Karpas-422 (cell line): ENCODE measurements at places on chromosomes 1 and 21. TPM values are rescaled to one million over a fixed set of nuclear protein-coding genes. Genes with fewer than 3 reads are reported as not detected.

ERICH3 gene
- 0.04 TPM in 1 of 2 replicates, not detected in the other for total RNA-seq

OR2T33 gene
- total RNA-seq = not detected in 2 replicates

SERTAD4 gene
- total RNA-seq = not detected in 2 replicates

CCDC185 gene
- total RNA-seq = not detected in 2 replicates

TSTD1 gene
- total RNA-seq = 16.0 and 32.3 TPM in 2 replicates

LCE2C gene
- total RNA-seq = not detected in 2 replicates

C1orf141 gene
- not detected in 2 replicates for total RNA-seq

LUZP1 gene
- 1.5 and 1.6 TPM in 2 replicates for total RNA-seq

C1QB gene
- not detected in 2 replicates for total RNA-seq

DNA sequence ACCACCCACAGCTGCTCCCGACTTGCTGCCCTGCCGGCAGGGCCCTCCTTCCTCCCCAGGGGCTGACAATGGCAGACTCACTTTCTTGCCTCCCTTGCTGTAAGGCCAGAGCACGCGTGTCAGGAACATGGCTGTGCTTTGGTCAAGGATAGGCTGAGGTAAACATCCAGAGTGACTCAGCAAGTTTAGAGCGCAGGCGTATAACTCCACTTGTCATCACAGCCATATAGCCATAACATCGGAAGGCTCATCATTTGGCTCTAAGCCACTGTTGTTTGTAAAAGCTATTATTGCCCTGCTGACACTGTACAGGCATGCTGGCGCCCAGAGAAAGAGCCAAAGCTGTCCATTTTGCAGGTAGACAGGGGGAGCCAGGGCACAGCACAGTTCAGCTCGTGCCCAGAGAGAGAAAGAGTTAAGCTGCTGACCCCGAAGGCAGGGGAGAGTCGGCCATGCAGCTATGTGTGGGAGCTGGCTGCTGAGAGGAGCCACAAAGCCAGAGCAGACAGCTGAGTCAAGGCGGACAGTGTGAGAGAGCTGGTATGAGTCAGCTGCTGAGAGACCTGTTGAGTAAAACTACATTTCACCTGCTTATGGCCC lies 60.6 kb downstream of the GNG4 start:
- H3K4me3 ChIP-seq = no peak overlapping the region
- H3K27me3 ChIP-seq = no peaks in the 10 kb centered on the region
- no peaks in the 10 kb centered on the region for H3K4me1 ChIP-seq
- DNase-seq = no peak
- H3K36me3 ChIP-seq = no peaks in the 10 kb centered on the region
- no peak overlapping the region for H3K27ac ChIP-seq

- no peak overlapping the region for H3K27ac ChIP-seq
- no peaks in the 10 kb centered on the region for H3K27me3 ChIP-seq
Measured at GRCh38 chr1:29279951-29280391, 43.6 kb downstream of the PTPRU start.

- peaks cover 18% of the 10 kb centered on the region for H3K4me1 ChIP-seq
- H3K4me3 ChIP-seq = no peak overlapping the region
- H3K27me3 ChIP-seq = no peaks in the 10 kb centered on the region
- peaks cover 2% of the 10 kb centered on the region; the same call in 1 of the 2 replicates for H3K36me3 ChIP-seq
Measured at GRCh38 chr1:41101076-41101475, 79.6 kb upstream of the SLFNL1 start.

GRCh38 chr1:37147392-37147831 lies 113.1 kb upstream of the GRIK3 start:
- no peaks in the 10 kb centered on the region for H3K36me3 ChIP-seq
- DNase-seq = no peak
- H3K4me1 ChIP-seq = peaks cover 4% of the 10 kb centered on the region
- H3K27ac ChIP-seq = no peak overlapping the region

DNA sequence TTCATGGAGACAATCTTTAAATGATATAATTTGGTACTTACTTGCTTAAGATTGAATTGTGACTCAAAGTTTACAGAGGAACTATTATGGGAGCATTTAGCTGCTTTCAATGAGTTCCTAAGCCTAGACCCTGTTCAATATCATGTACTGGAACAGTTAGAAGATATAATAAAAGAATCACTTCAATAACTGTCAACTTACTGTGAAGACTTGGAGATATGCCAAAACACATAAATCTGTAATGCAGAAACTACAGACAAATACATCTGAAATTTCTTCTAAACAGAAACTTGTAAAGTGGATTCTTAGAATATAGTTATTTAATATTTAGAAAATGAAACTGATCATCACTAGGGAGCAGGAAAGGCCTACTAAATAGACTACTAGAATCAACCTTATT lies 259.3 kb downstream of the HLX start:
- DNase-seq = no peak
- no peaks in the 10 kb centered on the region for H3K36me3 ChIP-seq
- H3K27me3 ChIP-seq = no peaks in the 10 kb centered on the region
- H3K4me3 ChIP-seq = no peak overlapping the region
- H3K4me1 ChIP-seq = no peaks in the 10 kb centered on the region

DNA sequence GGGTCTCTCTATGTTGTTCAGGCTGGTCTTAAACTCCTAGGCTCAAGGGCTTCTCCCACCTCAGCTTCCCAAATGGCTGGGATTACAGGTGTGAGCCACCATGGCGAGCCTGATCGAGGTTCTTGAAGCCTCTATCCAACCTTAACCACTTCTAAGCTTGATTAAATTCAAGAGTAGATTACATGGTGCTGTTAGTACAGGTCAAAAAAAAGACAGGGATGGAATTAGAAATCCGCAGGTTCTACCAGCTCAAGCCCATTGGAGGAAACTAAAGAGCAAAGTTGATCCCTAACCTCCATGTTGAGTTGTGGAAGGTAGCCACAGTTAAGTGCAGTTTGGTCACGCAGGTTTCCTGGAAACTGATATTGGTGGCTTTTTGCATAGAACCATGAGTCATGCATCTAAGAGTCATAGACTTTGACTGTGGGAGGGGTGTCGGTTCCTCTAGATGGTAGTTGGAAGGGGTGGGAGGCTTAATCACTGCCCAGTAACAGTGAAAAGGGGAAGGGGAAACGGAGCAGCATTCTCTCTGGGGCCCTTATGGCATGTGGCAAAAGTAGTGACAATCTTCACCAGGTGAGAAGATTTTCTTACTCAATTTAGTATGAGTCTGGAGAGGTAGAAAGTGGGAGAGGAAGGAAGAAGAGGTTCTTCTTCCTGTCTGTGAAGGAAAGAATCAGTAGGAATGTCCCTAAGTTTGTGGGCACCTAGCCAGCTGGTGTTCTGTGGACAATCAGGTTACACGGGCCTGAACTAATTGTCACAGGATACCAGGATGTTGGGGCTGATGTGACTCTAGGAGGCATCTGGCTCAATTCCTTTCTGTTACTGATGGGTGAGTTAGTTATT lies 7.0 kb downstream of the CD53 start:
- peaks cover 66% of the 10 kb centered on the region for H3K4me1 ChIP-seq
- peaks cover 16% of the 10 kb centered on the region for H3K36me3 ChIP-seq
- peak; percentile 77 for DNase-seq
- no peaks in the 10 kb centered on the region for H3K27me3 ChIP-seq
- peak overlapping the region; percentile 44 for H3K27ac ChIP-seq

GRCh38 chr1:109802136-109802900 lies 38.6 kb upstream of the EPS8L3 start:
- no peak overlapping the region for H3K4me3 ChIP-seq
- no peak overlapping the region for H3K27ac ChIP-seq
- H3K36me3 ChIP-seq = no peaks in the 10 kb centered on the region
- no peak for DNase-seq

DNA sequence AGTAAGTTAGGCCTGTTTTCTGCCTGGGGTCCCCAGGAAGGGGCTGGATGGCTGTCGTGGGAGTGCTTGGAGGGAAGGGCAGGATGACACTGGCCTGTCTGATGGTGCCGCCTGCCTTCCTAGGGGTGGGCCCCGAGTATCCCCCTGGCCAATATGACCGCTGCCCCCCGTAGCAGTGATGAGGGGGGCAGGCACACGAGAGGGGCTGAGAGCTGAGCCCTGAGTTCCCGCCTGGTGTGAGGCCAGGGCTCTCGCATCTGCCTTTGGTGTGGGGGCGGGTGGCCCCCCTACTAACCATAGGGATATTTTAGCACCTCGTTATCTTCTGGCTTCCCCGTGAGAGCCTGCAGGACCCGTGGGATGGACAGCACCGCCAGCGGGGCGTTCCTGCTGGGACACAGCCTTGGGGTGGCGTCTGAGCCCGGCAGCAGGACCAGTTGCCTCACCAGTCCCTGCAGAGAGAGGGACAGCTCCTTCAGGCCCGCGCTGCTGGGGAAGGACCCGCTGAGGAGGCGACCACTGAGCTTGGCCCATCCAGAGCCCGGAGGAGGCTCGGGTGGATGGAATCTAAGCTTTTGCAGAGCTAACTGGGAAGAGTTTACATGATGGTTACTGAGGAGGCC lies 10.4 kb downstream of the KRTAP10-1 start:
- no peaks in the 10 kb centered on the region for H3K36me3 ChIP-seq
- no peak overlapping the region for H3K27ac ChIP-seq
- no peak for DNase-seq
- H3K4me1 ChIP-seq = no peaks in the 10 kb centered on the region

- H3K36me3 ChIP-seq = peaks cover 24% of the 10 kb centered on the region; the same call in 1 of the 2 replicates
- DNase-seq = peak; percentile 72
- no peaks in the 10 kb centered on the region for H3K27me3 ChIP-seq
- H3K4me1 ChIP-seq = peaks cover 22% of the 10 kb centered on the region
- H3K27ac ChIP-seq = peak overlapping the region; percentile 59
Measured at GRCh38 chr1:207321790-207322645, 540 bp downstream of the CD55 start.

GRCh38 chr1:147129116-147129873 lies 43.0 kb downstream of the PRKAB2 start:
- H3K27me3 ChIP-seq = 0 out of 2 replicates have a peak, but pooled peaks cover 2% of the 10 kb centered on the region
- no peak for DNase-seq
- H3K36me3 ChIP-seq = no peaks in the 10 kb centered on the region
- H3K27ac ChIP-seq = no peak overlapping the region

DNA sequence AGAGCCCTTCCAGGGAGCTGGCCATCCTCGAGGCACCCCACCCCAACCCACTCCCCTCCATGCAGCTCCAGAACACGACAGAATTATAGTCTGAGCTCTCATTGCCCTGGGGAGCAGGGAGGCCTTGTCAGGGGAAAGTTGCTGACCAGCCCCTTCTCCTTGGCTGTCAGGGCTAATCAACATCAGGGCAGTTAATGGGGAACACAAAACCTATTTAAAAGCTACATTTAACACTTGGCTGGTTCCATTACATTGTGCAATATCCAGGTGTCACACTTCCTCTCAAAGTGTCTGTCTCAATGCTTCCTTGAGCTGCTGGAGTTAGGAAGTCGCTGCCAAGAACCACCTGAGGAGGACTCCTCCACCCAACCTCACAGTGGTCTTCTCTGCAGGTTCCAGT lies 111.8 kb upstream of the GRIK3 start:
- H3K27ac ChIP-seq = no peak overlapping the region
- H3K36me3 ChIP-seq = no peaks in the 10 kb centered on the region
- no peaks in the 10 kb centered on the region for H3K27me3 ChIP-seq
- no peak overlapping the region for H3K4me3 ChIP-seq

DNA sequence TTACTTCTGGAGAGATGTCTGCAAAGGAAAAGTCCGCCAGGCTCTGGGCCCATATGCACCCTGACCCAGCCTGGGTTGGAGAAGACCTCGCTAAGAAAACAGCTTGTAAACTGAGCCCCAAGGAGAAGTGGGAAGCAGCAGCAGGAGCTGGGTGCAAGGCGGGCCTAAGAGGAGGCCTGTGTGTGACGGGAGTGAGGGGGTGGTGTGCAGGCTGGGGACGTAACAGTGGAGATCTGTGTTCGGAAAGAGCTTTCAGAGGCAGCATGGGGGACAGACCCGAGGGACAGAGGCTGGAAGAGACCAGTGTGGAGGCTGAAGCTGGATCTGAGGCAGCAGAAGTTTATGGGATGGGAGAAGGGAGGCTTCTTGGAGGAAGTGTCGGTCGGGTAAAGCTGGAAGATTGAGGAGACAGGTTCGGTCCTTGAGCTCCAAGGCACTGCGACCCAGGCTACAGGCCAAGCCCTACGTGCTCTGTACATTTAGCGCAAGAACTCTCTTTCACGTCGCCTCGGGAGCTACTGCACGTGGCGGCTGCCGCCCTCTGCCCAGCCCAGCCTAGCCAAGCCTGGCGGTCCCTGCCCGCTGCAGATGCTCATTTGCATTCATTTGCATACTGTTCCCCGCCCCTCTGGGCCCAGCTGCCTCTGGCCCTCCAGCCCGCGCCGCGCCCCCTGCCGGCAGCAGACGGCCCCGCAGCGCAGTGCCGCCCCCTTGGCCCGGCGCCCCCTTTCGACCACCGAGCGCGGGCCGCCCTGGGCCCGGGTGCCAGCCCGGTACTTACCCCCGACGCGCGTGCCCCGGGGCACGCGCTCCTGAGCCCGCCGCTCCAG lies 6.3 kb downstream of the HPCA start:
- H3K36me3 ChIP-seq = no peaks in the 10 kb centered on the region
- no peak overlapping the region for H3K27ac ChIP-seq
- peaks cover under 1% of the 10 kb centered on the region; the same call in 1 of the 2 replicates for H3K4me1 ChIP-seq
- no peaks in the 10 kb centered on the region for H3K27me3 ChIP-seq
- H3K4me3 ChIP-seq = no peak overlapping the region
- DNase-seq = no peak

DNA sequence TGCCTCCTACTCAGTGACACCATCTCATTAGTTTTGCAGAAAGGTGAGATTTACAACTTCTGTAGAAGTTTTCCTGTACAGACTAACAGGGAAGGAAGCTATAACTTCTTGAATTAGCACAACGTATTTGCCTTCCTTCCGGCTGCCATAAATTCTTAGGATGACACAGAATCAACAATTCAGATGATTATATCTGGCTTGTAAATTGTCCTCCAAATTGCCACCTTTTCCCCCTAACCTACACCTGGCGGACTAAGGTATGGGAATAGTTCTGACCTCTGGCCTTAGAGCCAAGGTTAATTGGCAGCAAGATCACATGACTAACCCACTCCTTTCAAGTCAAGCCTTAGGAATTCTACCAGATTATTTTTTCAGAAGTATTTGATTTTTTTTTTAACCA lies 284.3 kb downstream of the LMO4 start:
- no peak overlapping the region for H3K27ac ChIP-seq
- H3K36me3 ChIP-seq = no peaks in the 10 kb centered on the region
- no peak overlapping the region for H3K4me3 ChIP-seq
- H3K27me3 ChIP-seq = no peaks in the 10 kb centered on the region
- no peaks in the 10 kb centered on the region for H3K4me1 ChIP-seq

DNA sequence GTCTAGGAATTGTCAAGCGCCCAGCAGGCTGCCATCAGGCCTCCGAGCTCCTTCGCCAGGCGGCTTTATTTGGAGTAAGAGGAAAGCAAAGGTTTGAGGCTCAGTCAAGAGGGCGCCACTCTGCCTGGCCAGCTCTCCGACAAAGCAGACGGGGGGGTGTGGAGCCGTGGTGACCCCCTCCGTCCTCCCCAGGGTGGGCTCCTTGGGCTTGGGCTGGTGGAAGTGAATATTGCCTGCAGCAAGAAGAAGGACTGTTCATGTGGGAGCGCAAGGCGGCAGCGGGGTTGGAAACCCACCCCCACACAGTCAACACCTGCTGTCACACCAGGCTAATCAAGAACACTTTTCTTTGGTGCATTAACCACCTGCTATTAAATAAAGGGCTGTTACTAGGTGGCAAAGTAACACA lies 14.6 kb downstream of the EPHX1 start:
- no peaks in the 10 kb centered on the region for H3K36me3 ChIP-seq
- H3K4me3 ChIP-seq = no peak overlapping the region
- DNase-seq = no peak
- H3K27me3 ChIP-seq = no peaks in the 10 kb centered on the region

- H3K4me3 ChIP-seq = no peak overlapping the region
- no peaks in the 10 kb centered on the region for H3K36me3 ChIP-seq
- H3K27me3 ChIP-seq = no peaks in the 10 kb centered on the region
- no peak overlapping the region for H3K27ac ChIP-seq
- DNase-seq = no peak
- peaks cover 12% of the 10 kb centered on the region for H3K4me1 ChIP-seq
Measured at GRCh38 chr1:209627027-209627731, 25.0 kb downstream of the LAMB3 start.
